Uterus (tissue), 4 donors: ENCODE measurements at places on chromosomes 12 and 14. TPM values are rescaled to one million over a fixed set of nuclear protein-coding genes. Genes with fewer than 3 reads are reported as not detected.

The CCNB1IP1 gene
- total RNA-seq, result 45.1 TPM

The MAP1LC3B2 gene
- 1.8 TPM for total RNA-seq

The LRRC43 gene
- not detected for total RNA-seq

DNA sequence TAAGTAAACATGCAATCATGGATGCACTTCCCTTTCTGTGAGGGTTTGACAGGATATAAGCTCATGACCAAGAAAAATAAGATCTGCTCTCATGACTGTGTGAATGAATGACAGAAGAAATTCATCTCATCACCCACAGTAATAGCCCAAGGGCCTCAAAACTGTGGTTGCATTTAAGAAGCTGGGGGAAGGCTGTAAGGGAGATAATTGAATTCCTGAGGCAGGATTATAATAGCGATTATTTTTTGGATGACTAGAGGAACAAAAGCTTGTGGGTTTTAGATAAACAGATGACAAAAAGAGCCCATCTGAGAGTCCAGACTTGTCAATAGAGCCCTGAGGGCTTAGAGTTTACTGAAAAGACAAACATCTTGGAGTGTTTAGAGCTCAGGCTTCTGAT, 161.2 kb downstream of the NTF3 start:
- DNase-seq, result no peak
- H3K27ac ChIP-seq, result no peak overlapping the region
- H3K4me1 ChIP-seq, result no peaks in the 10 kb centered on the region
- H3K27me3 ChIP-seq, result no peaks in the 10 kb centered on the region
- no peaks in the 10 kb centered on the region for H3K36me3 ChIP-seq

GRCh38 chr12:49698619-49699545, 8.3 kb downstream of the FMNL3 start:
- no peak for DNase-seq
- peak overlapping the region; percentile 7 for H3K4me3 ChIP-seq
- no peaks in the 10 kb centered on the region for H3K36me3 ChIP-seq
- H3K27me3 ChIP-seq, result no peaks in the 10 kb centered on the region
- peak overlapping the region; percentile 83 for H3K27ac ChIP-seq

- H3K4me3 ChIP-seq, result no peak overlapping the region
- H3K27ac ChIP-seq, result no peak overlapping the region
- H3K27me3 ChIP-seq, result no peaks in the 10 kb centered on the region
- no peaks in the 10 kb centered on the region for H3K4me1 ChIP-seq
- DNase-seq, result no peak
- no peaks in the 10 kb centered on the region for H3K36me3 ChIP-seq
Measured at GRCh38 chr12:52226446-52226845, 6.6 kb upstream of the KRT7 start.

GRCh38 chr12:63387771-63388170, 236.8 kb upstream of the AVPR1A start:
- no peak for DNase-seq
- no peaks in the 10 kb centered on the region for H3K36me3 ChIP-seq
- no peak overlapping the region for H3K27ac ChIP-seq
- no peak overlapping the region for H3K4me3 ChIP-seq
- H3K4me1 ChIP-seq, result no peaks in the 10 kb centered on the region

DNA sequence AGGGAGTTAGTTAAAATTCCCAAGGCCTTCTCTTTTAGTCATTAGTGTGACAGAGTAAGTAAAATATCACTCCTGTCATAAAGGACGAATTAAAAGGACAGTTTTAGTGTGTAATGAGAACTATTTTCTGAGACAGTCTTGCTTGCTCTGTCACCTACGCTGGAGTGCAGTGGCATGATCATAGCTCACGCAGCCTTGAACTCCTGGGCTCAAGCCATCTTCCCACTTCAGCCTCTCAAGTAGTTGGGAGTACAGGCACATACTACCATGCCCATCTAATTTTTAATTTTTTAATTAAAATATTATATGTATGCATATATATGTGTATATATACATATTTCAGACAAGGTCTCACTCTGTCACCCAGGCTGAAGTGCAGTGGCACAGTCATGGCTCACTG, 17.2 kb downstream of the KLC1 start:
- H3K27ac ChIP-seq, result no peak overlapping the region
- no peaks in the 10 kb centered on the region for H3K27me3 ChIP-seq
- DNase-seq, result no peak
- no peak overlapping the region for H3K4me3 ChIP-seq

DNA sequence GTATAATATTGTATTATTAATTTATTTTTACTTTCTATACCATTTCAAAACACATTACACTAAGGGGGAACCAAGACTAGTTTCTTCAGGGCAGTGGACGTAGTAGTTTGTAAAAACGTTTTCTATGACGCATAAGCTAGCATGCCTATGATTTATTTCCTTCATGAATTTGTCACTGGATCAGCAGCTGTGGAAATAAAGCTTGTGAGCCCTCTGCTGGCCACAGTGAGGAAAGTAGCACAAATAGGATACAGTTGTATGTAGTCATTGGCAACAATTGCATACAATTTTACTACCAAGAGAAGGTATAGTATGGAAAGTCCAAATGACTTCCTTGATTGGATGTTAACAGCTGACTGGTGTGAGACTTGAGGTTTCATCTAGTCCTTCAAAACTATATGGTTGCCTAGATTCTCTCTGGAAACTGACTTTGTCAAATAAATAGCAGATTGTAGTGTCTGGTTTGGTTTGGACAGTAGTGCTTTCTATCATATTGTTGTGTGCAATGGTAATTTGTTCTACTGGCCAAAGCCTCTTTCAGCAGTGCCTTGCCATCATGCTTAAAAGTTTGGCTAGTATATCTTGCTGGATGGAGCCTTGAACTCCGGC, 24.3 kb upstream of the PLEKHD1 start:
- no peaks in the 10 kb centered on the region for H3K4me1 ChIP-seq
- DNase-seq, result peak; percentile 67
- H3K36me3 ChIP-seq, result no peaks in the 10 kb centered on the region
- no peaks in the 10 kb centered on the region for H3K27me3 ChIP-seq

DNA sequence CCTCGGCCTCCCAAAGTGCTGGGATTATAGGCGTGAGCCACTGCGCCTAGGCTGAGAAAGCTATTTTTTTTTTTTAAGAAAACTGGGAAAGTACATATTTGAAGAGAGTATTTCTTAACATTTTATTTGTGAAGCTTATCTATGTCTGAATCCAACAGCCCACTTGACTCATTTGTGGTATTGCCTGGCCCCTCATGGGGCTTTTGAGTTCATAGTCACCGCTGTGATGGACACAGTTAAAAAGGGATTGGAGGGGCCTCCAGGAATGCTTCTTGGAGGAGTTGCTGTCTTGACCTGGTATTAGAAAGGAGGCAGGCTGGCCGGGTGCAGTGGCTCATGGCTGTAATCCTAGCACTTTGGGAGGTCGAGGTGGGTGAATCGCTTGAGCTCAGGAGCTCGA, 26.5 kb downstream of the BCL7A start:
- no peak overlapping the region for H3K27ac ChIP-seq
- no peaks in the 10 kb centered on the region for H3K27me3 ChIP-seq
- H3K4me1 ChIP-seq, result no peaks in the 10 kb centered on the region
- no peak for DNase-seq

DNA sequence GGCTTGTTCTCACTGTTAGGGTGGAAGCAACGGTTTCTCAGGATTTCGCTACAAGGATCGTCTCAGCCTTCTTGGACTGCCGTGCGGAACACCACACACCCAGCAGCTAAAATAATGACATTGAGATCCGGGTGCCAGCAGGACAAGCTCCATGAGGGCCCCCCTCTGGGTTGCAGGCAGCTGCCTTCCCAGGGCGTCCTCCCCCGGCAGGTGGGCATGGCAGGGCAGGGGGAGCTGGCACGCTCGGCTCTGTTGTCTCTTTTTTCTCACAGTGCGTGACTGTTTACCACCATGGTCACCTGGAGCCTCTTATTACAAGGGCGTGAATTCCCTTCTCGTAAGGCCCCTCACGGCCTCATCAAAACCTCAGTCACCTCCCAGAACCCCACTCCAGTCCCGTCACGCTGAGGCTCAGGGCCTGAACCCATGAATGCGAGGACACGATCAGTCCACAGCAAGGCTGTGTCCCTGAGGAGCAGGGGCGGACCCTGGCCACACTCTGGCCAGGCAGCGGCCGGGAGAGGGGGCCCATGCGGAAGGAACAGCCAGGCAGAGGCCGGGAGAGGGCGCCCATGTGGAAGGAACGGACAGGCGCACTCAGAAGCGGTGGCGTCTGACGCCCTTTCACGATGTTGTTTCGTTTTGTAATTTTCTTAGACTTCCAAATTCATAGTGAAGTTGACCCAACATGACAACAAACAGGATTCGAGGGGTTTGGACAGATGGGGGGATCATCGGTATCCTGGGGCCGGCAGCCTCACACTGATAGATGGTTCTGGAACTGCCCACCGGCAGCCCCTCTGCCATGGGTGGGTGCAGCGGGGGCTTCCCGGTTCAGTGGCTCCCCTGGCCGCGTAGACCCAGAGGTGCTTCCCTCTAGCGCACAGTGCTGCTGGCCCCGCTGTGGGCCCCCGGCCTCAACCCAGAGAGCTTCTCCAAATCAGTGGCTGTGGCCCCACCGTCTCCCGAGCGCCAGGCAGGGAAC, 10.0 kb downstream of the LRCOL1 start:
- peak; percentile 75 for DNase-seq
- H3K4me1 ChIP-seq, result no peaks in the 10 kb centered on the region
- no peaks in the 10 kb centered on the region for H3K27me3 ChIP-seq
- no peaks in the 10 kb centered on the region for H3K36me3 ChIP-seq
- H3K4me3 ChIP-seq, result peak overlapping the region; percentile 27
